ENCODE measurements at places on chromosomes 11 and 22. TPM values are rescaled to one million over a fixed set of nuclear protein-coding genes. Genes with fewer than 3 reads are reported as not detected.

- H3K36me3 ChIP-seq = no peaks in the 10 kb centered on the region
- H3K27ac ChIP-seq = no peak overlapping the region
- DNase-seq = peak; percentile 35
These were observed 536.6 kb downstream of the SOX6 start for GRCh38 chr11:15819679-15820286.

Gene PPP2R1B
- total RNA-seq = 44.7 TPM

- no peak for DNase-seq
- no peaks in the 10 kb centered on the region for H3K4me1 ChIP-seq
- peaks cover 27% of the 10 kb centered on the region for H3K36me3 ChIP-seq
These were observed 36.7 kb downstream of the PAAF1 start for GRCh38 chr11:73913472-73913871.

Gene JHY
- total RNA-seq = 2.9 TPM

DNA sequence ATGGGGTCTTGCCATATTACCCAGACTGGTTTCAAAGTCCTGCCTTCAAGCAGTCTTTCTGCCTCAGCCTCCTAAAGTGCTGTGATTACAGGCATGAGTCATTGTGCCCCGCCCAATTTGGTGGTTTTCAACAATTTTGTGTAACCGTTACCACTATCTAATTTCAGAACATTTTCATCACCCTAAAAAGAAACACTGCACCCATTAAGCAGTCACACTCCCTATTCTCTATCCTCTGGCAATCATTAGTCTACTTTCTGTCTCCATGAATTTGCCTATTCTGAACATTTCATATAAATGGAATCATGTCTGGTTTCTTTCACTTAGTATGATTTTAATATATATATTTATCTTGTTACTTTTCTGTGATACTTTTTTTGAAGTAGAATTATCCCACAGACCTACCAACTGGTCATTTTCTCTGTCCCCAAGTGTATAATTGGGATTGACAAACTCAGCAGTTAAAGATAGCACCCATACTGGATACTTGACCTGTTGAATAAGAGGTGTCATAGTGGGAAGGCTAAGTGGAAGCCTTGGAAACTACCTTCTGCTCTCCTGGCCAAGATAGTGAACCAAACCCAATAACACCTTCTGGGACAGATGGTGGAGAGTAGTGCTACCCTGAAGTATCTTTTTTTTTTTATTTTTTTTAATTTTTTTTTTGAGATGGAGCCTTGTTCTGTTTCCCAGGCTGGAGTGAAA lies 64.8 kb downstream of the STIM1 start:
- DNase-seq = peak; percentile 76
- no peaks in the 10 kb centered on the region for H3K27me3 ChIP-seq
- H3K36me3 ChIP-seq = peaks cover 47% of the 10 kb centered on the region
- peaks cover 56% of the 10 kb centered on the region for H3K4me1 ChIP-seq
- H3K4me3 ChIP-seq = no peak overlapping the region
- H3K27ac ChIP-seq = peak overlapping the region; percentile 84

Measured in activated CD4-positive, alpha-beta T cell treated with anti-CD3 and anti-CD28 coated beads, Interleukin-2, amount 10 ng/mL, durations not matched to agents 7 days and 5 days (primary cell).